Karpas-422 (cell line): ENCODE measurements at places on chromosomes 6 and 20. TPM values are rescaled to one million over a fixed set of nuclear protein-coding genes. Genes with fewer than 3 reads are reported as not detected.

OR2H1 gene
- total RNA-seq = not detected in 2 replicates

DNA sequence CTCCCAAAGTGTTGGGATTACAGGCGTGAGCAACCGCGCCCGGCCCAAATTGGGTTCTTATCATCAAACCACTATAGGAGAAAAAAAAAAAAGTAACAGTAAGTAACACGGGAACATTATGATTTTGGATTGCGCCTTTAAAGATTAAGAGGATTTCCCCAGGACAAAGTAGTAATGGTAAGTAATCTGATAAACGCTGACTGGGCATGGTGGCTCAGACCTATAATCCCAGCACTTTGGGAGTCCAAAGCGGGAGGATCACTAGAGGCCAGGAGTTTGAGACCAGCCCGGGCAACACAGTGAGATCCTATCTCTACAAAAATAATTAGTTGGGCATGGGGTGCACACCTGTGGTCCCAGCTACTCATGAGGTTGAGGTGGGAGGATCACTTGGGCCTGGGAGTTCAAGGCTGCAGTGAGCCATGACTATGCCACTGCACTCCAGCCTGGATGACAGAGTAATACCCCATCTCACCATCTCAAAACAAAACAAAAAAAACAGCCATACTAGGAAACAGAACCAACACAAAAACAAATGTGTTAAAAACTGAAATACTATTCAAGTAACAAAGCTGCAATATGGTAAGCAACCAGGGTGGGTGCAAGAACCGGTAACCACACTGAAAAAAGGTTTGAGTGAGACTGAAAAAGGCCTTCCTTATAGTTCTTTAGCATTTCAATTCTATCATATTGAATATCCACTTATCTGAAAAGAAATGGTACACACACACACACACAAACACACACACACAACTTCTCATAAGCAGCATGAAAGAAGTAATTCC, 8.2 kb downstream of the C6orf62 start:
- DNase-seq = no peak

GRCh38 chr6:74333406-74333805, 637.4 kb downstream of the CD109 start:
- no peak for DNase-seq

- no peak for DNase-seq
These were observed 132.0 kb downstream of the PHACTR3 start for GRCh38 chr20:59736366-59736765.
